ENCODE measurements at places on chromosomes 6 and 20. TPM values are rescaled to one million over a fixed set of nuclear protein-coding genes. Genes with fewer than 3 reads are reported as not detected.

Gene PRKN
- 0.07 TPM for total RNA-seq

Gene PSORS1C1
- total RNA-seq, result 1.1 TPM

DNA sequence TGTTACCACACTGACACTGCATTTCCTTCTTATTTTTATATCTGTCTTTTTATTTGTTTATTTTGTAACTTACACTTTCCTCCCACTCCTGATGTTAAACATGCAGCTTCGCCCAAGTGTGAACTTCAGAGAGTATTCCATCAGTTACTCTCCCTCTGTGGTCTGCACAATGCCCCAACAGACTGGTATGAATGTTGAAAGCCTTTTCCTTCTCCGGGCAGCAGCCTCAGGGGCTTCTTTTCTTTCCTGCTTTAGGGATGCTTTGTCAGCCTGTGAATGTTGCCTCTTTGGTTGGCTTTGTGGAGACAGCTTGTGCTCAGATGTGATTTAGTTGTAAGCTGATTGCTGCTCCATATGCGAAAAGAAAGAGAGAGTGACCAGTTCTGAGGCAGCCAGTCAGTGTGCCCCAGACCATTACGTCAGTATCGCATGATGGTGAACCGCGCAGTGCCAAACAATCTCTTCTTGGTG is 44.0 kb downstream of the SMPDL3A start:
- no peak for DNase-seq

GRCh38 chr6:39189131-39189530 is 40.1 kb downstream of the KCNK5 start:
- DNase-seq, result no peak

Measured in epithelial cell of proximal tubule (primary cell).